ENCODE measurements at places on chromosomes 3 and 15.

DNA sequence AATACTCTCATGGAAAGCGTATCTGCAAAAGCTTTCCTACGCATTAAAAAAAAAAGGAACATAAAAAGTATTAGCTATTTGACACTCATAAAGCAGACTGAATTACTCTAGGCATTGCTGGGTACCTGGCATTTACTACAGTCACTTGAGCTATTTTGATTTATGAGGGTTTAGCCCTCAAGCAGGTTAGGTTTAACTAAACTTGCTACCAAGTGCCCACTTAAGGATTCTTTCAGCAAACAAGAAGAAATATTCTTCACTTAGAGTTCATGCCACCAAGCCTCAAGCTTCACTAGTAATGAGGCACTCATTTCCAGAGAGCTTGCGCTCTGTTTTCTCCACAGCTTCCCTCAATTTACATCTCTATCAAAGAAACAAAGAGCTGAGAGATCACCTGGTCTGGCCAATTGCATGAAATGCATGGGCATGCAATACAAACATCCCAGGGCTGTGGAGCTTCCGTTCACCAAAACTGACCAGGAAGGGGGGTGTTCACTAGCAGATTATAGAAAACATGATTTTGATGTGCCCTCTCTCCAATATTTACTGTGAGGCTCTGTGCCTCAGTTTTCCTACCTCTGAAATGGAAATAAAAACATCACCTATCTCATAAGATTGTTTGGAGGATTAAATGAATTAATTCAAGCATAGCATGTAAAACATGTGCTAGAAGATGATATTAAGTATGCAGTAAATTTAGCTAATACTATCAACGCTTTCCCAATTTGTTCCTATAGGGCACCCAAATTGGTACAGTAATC is 217.3 kb downstream of the RORA start:
- no peak for DNase-seq

GRCh38 chr3:71066849-71067261 is 516.7 kb downstream of the FOXP1 start:
- no peak for DNase-seq

DNA sequence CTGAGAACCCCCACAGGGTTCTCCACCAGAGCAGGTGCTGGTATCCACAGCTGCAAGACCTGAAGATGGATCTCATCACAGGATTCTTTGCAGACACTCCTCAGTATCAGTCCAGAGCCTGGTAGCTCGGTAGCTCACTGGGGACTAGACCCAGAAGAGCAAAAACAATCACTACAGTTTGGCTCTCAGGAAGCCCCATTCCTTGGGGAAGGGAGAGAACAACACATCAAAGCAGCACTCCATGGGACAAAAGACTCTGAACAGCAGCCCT is 22.2 kb downstream of the STRIT1 start:
- DNase-seq = no peak

DNA sequence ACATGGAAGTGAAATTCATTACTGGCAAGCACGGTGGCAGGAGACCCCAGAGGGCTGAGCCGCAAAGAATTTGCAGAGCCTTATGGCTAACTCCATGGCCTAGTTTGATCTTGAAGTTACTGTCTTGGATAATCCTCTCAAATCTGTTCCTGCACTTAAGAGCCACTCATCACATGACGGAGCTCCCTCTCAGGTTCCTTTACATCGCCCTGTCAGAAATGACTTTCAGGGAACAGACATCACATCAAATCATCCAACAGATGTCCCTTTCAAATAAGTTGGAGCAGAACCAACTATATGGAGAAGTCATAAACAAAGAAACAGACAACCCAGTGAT is 328.8 kb upstream of the THBS1 start:
- DNase-seq = no peak

- no peak for DNase-seq
Observed at GRCh38 chr15:65164139-65164538, 21.0 kb downstream of the CLPX start.

DNA sequence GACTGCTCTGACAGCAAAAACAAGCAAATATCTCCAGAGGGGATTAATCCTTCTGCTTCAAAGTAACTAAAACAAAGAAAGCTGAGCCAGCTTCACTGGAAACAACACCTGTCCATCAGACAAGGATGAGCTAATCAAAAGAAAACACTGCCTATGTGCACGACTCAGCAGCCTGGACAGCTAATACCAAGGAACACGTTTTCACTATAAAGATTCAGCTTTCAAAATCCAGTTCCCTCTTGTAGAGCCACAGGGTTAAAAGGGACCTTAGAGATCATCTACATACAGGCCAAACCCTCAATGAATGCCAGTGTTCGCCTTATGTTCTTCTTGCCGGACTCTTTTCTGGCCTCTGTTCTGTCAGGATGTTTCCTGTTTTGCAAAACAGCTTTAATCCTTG is 6.9 kb downstream of the TUSC7 start:
- no peak for DNase-seq

- no peak for DNase-seq
Observed at GRCh38 chr3:78834910-78835309, 932.9 kb downstream of the ROBO1 start.

GRCh38 chr3:29370476-29371420 is 89.9 kb downstream of the RBMS3 start:
- no peak for DNase-seq

GRCh38 chr15:49877117-49877872 is 241.7 kb downstream of the ATP8B4 start:
- DNase-seq = no peak

- no peak for DNase-seq
Observed at GRCh38 chr3:122690096-122690495, 9.5 kb downstream of the PARP14 start.

- DNase-seq = no peak
Observed at GRCh38 chr3:131421301-131421700, 39.7 kb downstream of the NUDT16 start.

GRCh38 chr3:168273917-168274316 is 178.2 kb upstream of the GOLIM4 start:
- DNase-seq = no peak

GRCh38 chr15:48681353-48681752 is 35.8 kb upstream of the FBN1 start:
- DNase-seq = no peak

- no peak for DNase-seq
Observed at GRCh38 chr3:60065227-60065868, 1015.5 kb upstream of the CFAP20DC start.

All from HS-5 (cell line).